ENCODE measurements at places on chromosomes 3 and 15.

DNA sequence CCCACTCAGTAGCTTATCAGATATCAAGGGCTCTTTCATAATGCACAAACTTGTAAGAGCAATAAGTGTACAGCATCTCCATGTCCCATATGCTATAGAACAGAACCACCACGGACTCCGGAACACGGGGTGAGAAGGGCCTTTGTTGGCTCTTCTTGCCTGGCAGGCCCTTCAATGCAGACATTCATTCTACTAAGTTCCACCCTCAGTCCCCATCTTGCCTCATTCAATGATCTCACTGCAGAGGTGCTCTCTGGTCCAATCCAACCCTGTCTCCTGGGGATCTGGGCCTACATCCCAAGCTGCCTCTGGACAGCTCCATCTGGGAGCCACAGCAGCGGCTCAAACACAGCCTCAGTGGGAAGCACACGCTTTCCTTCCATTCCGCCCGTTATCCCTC, 16.8 kb downstream of the HACD2 start:
- DNase-seq, result no peak

DNA sequence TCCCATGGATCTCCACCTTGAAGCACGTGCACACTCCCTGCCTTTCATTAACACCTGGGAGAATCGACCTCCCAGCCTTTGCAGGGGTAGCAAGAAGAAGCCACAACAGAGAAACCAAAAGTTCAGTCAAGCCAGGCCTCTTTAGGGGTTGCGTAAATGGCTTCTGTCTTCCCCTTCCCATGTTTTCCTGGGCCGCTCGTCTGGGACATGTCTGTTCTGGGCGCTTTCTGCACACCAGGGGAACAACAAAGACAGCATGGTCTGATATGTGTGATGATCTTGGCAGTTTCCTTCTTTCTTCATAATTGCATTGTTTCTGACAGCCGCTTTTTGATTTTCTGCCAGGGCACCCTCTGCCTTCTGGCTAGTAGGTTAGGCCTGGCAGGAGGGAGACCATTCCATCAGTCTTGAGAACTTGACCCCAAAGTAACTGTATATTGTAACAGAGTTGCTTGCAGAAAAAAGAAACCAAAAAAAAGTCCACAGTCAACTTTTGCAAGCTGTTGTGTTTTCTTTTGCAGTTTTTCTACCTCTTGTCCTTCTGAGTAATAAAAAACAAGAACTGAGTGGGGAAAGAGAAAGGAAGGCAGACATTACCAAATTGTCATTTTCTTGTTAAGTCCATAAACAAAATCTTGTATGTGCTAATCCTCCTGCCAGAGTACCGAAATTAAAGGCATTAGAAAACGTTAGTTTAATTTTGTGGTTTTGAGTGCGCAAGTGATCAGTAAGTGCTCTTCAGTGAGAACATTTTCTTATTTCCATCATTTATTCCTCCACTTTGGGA, 56.0 kb upstream of the FURIN start:
- no peak for DNase-seq

- no peak for DNase-seq
These were observed 189.6 kb upstream of the GRM7 start for GRCh38 chr3:6671363-6671762.

- DNase-seq, result no peak
These were observed 212.3 kb downstream of the RPLP1 start for GRCh38 chr15:69664572-69665571.

GRCh38 chr15:85793641-85794597, 806 bp downstream of the KLHL25 start:
- peak; percentile 67 for DNase-seq

Data from activated T-cell treated with anti-CD3 and anti-CD28 coated beads, Interleukin-2, amount 50 U/mL, for 72 hours (primary cell).